Fibroblast of pulmonary artery (primary cell): ENCODE measurements at places on chromosomes 7 and 10.

DNA sequence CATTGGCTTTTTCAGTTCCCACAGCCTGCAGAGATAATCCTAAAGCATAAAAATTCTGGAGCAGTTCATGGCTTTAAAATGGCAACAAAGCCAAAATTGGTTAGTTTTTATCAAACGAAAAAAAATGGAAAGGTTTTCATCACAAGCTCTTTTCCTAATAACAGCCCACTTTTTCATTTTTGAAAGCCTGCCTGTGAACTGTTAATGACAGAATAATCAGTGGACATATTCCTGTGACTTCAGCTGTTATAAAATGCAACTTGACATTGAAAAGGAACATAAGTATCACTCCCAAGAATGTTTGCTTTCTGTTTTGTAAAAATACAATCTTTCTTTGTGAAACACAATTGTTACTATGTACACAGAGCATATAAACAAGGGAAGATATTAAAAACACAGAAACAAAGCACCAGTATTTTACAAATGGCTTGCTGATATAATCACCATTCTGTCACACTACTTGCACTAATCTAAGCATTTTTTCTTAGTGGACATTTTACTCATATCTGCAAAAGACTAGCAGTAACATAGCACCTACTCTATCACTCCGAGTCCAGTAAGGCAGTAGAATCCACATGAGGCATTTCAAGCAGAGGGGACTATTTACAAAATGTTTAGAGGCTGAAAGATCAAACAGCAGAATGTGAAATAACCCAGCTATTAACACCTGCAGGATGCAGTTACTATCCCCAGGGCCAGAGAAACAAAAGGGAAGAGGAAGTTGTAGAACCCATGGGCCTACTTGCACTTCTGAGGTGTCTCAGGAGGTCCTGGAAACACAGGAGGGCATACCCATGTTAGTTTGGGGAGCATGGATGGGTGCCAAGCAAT is 26.4 kb downstream of the MACC1 start:
- no peak for DNase-seq

- DNase-seq: peak; percentile 96
Measured at GRCh38 chr10:126062131-126063032, 166.0 kb downstream of the FANK1 start.

DNA sequence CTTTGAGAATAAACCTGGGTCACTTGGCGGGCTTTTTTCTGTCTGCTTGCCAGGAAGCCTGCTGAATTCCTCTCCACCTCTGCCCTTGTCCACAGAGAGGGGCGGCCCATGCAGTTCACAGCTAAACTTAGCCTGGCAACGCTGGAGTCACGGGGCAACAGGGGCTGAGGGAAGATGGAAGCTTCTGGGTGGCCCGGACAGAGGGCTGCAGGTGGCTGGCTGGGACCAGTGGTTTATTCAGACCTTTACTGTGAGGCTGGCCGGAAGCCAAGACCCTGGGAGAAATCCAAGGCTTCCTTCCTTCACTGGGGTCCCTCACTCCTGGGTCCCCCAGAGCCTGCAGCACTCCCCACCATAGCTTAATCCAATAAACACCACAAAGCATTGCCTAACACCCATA is 17.0 kb downstream of the ITPRIP start:
- DNase-seq: no peak

GRCh38 chr10:16545116-16545736 is 23.5 kb upstream of the C1QL3 start:
- peak; percentile 62 for DNase-seq

DNA sequence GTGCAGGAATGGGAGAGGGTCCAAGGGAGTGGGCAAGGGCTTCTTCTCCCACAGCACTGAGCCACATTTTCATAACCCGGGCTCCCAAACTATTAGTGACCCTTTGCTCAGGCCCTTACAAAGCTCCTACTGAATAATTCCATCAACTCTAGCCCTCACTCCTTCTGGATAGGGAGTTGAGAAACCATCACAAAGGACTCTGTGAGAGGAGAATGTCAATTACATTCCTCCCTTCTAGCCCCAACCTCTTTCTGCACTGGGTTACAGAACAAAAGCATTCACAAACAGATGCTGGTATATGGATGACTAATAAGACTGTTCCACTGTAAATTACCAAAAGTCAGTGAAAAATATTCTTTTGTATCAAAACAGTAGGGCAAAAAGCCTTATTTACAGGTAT is 203.7 kb downstream of the SORCS1 start:
- DNase-seq: no peak

DNA sequence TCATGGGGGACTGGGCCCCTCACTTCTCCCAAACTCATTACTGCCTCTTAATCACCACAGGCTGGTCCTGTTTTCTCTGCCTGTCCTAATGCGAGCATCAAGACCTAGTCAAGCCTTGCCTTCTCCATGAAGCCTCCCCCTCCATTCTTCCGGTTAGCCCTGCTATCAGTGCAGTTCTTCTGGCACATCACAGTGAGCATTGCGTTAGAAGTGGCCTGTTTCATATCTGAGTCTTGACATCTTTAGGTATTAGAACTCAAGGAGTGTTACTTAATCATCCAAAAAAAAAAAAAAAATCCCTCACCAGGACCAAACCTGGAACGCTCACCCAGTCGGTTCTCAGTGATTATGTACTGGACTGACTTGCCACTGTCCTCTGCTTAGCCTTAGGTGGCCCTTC is 17.4 kb downstream of the SNX10 start:
- DNase-seq: no peak

DNA sequence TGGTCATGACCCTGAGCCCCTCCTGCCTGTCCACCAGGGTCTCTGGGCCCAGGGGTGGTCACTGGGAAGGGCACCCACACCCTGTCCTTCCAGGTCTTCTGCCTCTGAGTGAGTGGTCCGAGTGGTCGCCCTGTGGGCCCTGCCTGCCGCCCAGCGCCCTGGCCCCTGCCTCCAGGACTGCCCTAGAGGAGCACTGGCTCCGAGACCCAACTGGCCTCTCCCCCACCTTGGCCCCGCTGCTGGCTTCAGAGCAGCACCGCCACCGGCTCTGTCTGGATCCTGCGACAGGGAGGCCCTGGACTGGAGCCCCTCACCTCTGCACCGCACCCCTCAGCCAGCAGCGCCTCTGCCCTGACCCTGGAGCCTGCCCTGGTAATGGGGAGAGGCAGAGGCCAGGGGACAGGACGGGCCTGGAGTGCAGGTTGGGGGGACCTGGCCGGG is 13.9 kb upstream of the ZNF862 start:
- no peak for DNase-seq

- DNase-seq: no peak
Measured at GRCh38 chr7:130486954-130487436, 4.9 kb upstream of the MEST start.
